Right renal pelvis (tissue), 4 donors: ENCODE measurements at places on chromosomes 1 and 21. TPM values are rescaled to one million over a fixed set of nuclear protein-coding genes. Genes with fewer than 3 reads are reported as not detected.

- no peak for DNase-seq
Measured at GRCh38 chr1:68230901-68231626, 1.3 kb downstream of the WLS start.

GRCh38 chr1:41305576-41306363, 55.5 kb upstream of the FOXO6 start:
- DNase-seq, result no peak

DNA sequence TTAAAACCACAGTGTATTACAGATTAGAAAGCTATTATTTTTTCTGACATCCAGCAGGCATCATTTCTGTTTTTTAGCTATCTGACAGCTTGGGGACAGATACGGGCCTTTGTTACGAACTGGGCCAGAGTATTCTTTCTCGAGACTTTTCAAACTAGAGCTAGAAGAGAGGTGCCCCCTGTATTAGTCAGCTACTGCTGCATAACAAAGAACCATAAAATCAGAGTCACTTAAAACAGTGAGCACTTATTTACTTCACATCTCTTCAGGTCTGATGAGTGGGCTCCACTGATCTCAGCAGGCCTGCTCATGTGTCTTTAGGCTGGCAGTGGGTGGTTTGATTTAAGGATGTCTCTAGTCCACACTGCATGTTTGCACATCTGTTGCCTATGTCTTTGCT, 67.8 kb downstream of the BACH1 start:
- DNase-seq, result no peak

TMCC2 gene
- polyA plus RNA-seq, result 8.2 TPM

GRCh38 chr21:26528882-26529281, 44.2 kb downstream of the CYYR1 start:
- DNase-seq, result no peak

DNA sequence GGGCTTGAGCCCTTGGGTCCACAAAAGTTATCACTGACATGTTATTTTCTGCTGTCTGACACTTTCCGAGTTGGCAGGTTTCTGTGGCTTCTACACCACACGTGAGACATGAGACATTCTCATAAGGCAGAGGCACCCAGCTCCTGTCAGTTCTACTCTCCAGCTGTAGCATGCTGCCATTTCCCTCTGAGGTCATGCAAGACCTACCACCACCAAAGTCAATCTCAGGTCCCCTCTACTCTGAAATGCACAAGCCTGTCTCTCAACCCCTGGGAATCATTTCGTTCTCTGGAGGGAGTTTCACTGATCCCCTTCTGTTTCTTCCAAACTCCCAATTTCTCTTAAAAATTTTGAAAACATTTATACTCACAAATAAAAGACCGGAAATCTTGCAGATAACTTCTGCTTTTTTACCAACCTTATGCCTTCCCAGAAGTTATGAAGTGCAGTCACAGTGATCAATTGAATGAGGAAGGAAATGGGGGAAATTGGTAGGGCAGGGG, 39.5 kb upstream of the CR2 start:
- no peak for DNase-seq

CRYAA gene
- not detected for polyA plus RNA-seq
